ENCODE measurements at places on chromosomes 7 and 10.

GRCh38 chr10:14001298-14002040 is 329.3 kb downstream of the FRMD4A start:
- H3K27me3 ChIP-seq: no peaks in the 10 kb centered on the region
- no peak overlapping the region for H3K27ac ChIP-seq
- no peak overlapping the region for H3K4me3 ChIP-seq
- no peak for DNase-seq

GRCh38 chr7:2945171-2945570 is 98.5 kb downstream of the CARD11 start:
- DNase-seq: no peak
- H3K4me1 ChIP-seq: no peaks in the 10 kb centered on the region
- H3K4me3 ChIP-seq: no peak overlapping the region
- H3K27ac ChIP-seq: no peak overlapping the region

- H3K36me3 ChIP-seq: no peaks in the 10 kb centered on the region
- DNase-seq: no peak
- no peak overlapping the region for H3K27ac ChIP-seq
- H3K4me1 ChIP-seq: no peaks in the 10 kb centered on the region
- H3K4me3 ChIP-seq: no peak overlapping the region
- H3K27me3 ChIP-seq: no peaks in the 10 kb centered on the region
These were observed 16.1 kb upstream of the FAM170B start for GRCh38 chr10:49149881-49150280.

DNA sequence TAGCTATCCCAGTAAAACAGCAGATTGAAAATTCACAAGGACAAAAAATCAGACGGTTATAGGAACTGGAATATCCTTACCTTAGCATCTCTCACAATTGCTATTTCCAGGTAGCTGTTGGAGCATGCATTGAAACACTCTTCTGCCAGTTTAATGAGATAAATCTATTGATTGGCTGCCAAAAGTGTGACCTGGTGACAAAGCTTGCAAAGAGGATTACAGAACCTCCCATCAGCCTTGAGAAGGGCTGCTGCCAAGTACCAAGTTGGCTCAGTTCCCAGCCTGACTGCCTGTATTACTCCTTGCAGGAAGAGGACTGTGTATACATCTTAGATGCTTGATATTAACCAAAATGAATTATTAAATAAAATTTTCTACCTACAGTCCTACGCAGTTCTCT is 5.1 kb downstream of the PRLHR start:
- H3K4me1 ChIP-seq: no peaks in the 10 kb centered on the region
- H3K27me3 ChIP-seq: peaks cover 16% of the 10 kb centered on the region
- H3K36me3 ChIP-seq: no peaks in the 10 kb centered on the region

DNA sequence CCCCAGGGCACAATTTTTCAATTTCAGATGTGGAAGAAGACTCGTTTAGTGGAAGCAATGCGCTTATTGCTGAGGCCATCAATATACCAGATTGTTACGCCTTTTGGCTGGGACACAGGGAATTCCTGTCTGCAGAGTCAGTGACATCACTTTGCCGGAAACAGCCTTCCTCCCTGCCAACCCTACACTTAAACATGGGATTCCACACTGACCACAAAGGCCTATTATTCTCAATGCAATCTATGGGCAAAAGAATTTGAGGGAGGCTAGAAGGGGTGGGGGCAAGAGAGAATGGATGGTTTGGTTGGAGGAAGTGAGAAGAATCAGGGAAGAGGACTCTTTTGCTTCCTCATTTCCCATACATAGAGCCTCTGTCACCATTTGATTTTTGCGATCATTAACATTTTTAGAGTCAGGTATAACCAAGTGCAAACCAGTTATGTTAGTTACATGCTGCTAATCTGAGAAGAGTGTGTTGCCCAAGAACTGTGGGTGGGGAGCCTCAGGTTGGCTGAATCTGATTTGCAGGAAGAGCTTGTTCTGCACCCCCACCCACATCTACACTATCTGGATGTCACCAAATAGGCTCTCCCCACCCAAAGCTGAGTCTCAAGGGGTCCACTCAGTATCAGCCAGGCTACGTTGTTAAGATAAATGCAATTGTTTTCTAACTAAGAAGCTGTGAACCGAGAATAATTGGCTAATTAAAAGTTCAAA is 58.2 kb downstream of the ENTPD1 start:
- peak overlapping the region; percentile 12 for H3K27ac ChIP-seq
- H3K4me1 ChIP-seq: peaks cover 6% of the 10 kb centered on the region
- H3K4me3 ChIP-seq: no peak overlapping the region
- DNase-seq: peak; percentile 44

GRCh38 chr10:78597796-78598555 is 470.8 kb upstream of the ZMIZ1 start:
- no peaks in the 10 kb centered on the region for H3K4me1 ChIP-seq
- DNase-seq: no peak
- H3K27me3 ChIP-seq: no peaks in the 10 kb centered on the region
- H3K4me3 ChIP-seq: no peak overlapping the region
- H3K27ac ChIP-seq: no peak overlapping the region

DNA sequence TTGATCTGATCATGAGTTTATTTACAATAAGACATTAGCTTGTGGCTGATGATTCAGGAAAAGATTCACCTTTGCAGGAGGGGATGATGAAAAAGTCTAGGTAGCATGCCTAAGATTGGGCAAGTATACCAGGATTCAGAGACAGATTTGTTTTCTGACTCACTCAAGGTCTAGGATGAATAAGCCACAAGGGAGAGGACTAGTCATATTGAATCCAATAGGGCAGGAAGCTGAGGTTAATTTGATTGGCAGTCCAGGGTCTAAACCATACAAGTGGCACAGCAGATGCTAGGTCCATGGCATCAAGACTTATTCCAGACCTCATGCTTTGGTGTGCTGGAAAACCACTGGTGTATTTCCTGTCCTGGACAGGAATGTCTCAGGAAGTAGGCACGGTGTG is 1133.4 kb downstream of the XPNPEP1 start:
- H3K27me3 ChIP-seq: no peaks in the 10 kb centered on the region
- no peaks in the 10 kb centered on the region for H3K36me3 ChIP-seq
- H3K27ac ChIP-seq: no peak overlapping the region

DNA sequence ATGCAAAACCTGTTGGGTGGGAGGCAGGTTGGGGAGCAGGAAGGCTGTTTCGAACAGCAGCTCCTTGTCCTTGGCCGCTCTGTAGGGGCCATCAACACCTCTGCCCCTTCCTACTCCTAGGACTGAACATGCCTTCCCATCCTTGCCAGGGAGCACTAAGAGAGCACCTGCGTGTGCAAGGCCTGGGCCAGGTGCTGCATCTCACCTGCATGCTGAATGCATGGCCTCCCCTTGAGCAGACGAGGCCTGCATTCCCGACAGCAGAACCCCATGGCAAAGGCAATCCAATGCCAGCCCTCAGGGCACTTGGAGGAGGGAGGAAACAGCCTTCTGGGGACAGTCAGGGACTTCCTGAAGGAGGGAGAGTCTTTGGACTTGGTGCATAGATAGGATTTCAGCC is 11.0 kb downstream of the VSIR start:
- H3K4me1 ChIP-seq: peaks cover 22% of the 10 kb centered on the region
- no peak overlapping the region for H3K4me3 ChIP-seq
- H3K27ac ChIP-seq: no peak overlapping the region
- DNase-seq: no peak
- no peaks in the 10 kb centered on the region for H3K27me3 ChIP-seq

DNA sequence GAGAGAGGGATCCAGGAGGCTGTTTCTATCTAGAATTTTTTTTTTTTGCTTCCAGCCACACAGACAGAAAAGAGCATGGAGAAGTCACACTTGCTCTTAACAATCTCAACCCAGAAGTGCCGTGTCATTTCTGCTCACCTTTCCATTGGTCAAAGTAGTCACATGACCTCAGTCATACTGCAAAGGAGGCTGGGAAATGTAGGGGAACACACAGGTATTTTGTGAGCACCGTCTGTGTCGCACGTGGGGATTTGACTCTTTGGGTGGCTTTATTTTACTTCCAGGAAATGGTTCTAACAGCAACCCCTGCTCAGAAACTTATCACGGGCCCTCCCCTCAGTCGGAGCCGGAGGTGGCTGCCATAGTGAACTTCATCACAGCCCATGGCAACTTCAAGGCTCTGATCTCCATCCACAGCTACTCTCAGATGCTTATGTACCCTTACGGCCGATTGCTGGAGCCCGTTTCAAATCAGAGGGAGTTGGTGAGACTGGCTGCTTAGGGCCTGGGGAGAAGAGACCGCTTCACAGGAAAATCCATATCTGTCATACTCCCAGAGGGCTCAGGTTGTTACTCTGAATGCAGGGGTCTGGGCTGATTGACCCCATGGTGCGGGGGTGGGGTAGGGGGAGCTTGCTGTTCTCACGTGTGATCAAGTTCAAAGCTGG is 13.1 kb upstream of the CPA1 start:
- no peak overlapping the region for H3K27ac ChIP-seq
- H3K4me1 ChIP-seq: peaks cover 41% of the 10 kb centered on the region
- no peaks in the 10 kb centered on the region for H3K27me3 ChIP-seq
- no peak overlapping the region for H3K4me3 ChIP-seq
- no peaks in the 10 kb centered on the region for H3K36me3 ChIP-seq
